ENCODE measurements at places on chromosomes 1 and 21.
A peak's percentile ranks its signal among the peaks of the same experiment; 100 is the strongest.

GRCh38 chr1:15312626-15313411, 65.8 kb downstream of the FHAD1 start:
- no peak for DNase-seq

- peak; percentile 74 for DNase-seq
Measured at GRCh38 chr1:208205216-208206013, 38.8 kb downstream of the PLXNA2 start.

DNA sequence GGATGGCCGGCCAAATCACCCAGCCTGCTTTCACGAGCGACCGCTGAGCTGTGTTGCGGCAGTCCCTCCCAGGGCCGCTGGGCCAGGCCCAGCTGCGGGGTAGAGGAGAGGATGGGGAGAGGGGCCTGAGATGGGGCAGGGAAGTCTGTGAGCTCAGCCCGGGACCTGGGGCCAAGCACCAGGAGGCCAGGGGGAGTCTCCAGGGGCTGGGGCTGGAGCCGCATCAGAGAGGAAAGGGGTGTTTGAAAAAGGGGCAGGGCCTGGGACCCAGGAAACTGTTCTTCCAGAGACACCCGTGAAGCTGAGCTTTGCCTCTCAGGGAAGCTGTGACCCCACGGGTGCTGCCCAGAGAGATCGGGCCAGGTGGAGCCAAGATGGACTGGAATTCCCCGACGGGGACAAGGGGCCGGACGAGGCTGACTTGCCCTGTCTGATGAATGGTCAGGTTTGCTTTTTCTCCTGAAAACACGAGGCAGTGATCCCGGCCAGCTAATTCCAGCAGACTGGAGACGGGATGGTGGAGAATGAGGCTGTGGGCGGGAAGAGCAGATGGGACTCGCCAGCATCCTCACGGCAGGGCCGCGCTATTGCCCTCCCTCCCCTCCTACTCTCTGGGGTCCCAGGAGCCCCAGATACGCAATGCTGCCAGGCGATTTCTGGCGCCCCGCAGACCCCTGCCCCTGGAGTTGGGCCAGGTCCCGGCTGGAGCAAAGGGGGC, 40.3 kb upstream of the COL18A1 start:
- DNase-seq, result no peak

- no peak for DNase-seq
Measured at GRCh38 chr1:184541537-184542152, 154.8 kb downstream of the C1orf21 start.

Measured in left colon (tissue), 2 donors.